ENCODE measurements at places on chromosomes 13 and 19.
A peak's percentile ranks its signal among the peaks of the same experiment; 100 is the strongest.

DNA sequence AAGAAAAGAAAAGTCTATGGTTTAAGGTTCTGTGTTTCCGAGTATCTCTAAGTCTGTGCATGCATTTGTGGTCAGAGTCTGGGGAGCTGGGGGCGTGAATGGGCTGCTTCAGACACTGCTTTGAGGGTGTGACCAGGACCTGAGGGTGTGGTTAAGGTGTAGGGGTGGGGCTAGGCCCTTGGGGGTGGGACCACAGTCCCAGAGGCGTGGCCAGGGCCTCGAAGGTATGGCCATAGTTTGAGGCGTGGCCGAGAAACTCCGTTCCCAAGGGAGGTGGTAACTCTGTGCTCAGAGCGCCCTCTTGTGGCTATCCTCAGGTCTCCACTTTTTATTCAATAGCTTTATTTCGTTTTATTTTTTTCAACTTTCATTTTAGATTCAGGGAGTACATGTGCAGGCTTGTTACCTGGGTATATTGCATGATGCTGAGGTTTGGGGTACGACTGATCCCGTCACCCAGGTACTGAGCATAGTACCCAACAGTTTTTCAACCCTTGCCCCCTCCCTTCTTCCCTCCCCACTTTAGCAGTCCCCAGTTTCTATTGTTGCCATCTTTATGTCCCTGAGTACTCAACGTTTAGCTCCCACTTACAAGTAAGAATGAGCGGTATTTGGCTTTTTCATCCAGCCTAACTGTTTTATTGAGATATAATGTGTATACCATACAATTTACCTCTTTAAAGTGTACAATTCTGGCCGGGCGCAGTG, 7.0 kb upstream of the CBLC start:
- DNase-seq: peak; percentile 72

DNA sequence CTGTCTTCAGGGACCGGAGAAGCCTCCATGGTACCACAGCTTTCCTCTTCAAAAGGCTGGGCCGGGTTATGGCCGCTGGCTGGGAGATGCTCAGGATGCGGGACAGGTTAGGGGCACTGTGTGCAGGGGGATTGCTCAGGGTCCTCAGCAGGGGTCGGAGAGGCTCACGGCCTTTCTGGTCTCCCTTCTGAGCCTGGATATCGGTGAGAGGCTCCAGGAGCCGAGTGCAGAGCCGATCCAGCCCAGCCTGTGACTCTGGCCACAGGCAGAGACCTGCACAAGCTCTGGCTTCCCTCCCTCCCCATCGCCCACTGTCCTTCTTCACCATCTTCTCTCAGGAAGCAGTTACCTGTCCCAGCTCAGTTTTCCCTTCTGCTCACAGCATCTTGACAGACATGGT, 306.0 kb downstream of the ZNF536 start:
- DNase-seq: no peak

DNA sequence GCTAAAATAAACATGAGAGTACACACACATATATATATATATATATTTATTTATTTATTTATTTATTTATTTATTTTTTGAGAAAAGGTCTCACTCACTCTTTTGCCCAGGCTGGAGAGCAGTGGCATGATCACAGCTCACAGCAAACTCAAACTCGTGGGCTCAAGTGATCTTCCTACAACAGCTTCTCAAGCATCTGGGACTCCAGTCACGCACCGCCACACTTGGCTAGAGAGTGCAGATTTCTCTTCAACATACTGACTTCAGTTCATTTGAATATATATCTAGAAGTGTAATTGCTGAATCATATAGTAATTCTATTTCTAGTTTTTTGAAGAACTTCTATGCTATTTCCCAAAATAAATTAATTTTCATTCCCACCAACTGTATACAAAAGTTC, 1711.8 kb downstream of the SLITRK5 start:
- DNase-seq: no peak

DNA sequence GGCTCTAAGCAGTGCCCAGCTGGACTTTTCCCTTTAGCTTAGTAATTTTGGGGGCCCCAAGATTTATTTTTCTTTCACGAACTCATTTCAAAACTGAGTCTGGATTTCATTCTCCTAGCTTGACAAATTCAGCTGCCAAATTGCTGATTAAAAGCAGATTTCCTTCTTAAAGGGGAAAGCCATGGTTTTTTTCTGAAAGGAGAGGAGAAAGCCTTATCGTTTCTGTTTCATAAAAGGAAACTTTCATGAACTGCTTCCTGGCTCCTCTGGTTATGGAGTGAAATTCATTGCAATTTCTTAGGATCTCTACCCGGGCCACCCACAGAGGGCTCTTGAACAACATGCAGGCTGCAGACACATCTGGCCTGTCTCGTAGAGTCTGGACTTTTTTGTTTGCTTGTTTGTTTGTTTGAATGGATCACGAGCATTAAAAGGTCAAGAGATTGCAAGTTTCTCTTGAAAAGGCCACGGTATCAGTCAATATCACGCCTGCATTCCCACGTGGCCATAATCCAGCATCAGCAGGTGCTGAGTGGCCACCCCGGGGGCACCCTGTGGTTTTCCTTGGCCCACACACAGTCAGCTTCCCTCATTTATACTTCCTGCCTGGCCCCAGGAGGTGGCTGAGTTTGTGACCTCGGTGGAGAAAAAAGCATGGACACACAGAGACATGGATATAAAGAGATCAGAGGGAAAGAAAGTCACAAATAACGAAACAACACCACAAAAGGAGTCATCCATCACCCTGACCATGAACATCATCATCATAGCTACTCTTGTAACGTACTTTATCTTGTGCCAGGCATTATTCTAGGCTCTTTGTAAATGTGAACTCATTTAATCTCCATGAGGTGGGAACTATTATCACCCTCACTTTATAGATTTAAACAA, 10.5 kb upstream of the KLK4 start:
- no peak for DNase-seq

DNA sequence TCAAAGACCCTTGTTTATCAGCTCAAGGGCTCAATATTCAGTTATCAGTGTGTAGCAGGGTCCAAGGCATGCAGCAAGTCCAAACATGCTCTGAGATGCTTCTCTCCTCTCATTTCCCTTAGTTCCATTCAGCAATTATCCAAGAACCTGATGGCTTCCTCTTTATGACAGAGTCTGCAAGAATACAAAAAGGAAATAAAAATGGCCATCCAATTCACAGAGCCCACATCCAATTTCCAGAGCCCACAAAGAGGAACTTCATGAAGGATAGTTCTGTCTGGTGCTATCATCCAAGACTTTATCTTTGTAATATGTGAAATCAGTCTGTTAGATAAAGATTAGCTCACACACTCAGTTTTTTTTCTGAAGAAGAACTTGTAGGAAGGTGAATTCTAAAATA, 217.2 kb downstream of the LACC1 start:
- DNase-seq: no peak

- DNase-seq: no peak
These were observed 14.1 kb downstream of the KLF2 start for GRCh38 chr19:16338470-16339360.

GRCh38 chr19:3499738-3500428, 591 bp downstream of the DOHH start:
- no peak for DNase-seq

GRCh38 chr13:20377720-20378119, 145.6 kb upstream of the GJB6 start:
- DNase-seq: no peak

- no peak for DNase-seq
These were observed 316.8 kb downstream of the ATP8A2 start for GRCh38 chr13:25688536-25688935.

GRCh38 chr13:51684076-51684475, 99.8 kb downstream of the WDFY2 start:
- peak; percentile 9 for DNase-seq

- DNase-seq: no peak
These were observed 17.9 kb upstream of the C2CD4C start for GRCh38 chr19:426725-427445.

GRCh38 chr13:28041031-28041461, 52.6 kb upstream of the URAD start:
- no peak for DNase-seq

- DNase-seq: no peak
These were observed 243.6 kb upstream of the CSNK1A1L start for GRCh38 chr13:37348916-37349643.

DNA sequence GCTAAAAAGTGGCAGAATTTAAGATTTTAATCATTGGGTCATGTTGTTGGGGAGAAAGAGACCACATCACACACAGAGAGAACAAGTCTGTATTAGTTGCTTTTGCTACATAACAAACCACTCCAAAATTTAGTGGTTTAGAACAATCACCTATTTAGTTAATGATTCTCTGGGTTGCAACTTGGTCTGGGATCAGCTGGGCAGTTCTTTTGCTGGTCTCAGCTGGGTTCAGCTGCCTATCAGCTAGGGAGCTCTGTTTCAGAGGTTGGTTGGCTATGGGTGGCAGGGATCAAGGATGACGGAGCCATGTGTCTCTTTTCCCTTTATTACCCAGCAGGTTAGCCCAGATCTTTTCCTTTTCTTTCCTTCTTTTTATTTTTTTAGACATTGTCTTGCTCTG, 8.9 kb downstream of the PINLYP start:
- no peak for DNase-seq

- DNase-seq: no peak
These were observed 324 bp downstream of the RUVBL2 start for GRCh38 chr19:48994035-48994386.

GRCh38 chr13:48303359-48304142, at the start of gene RB1:
RB1 (plus strand) TSS chr13:48303751; CDS start chr13:48303913, 162 bp downstream.
- peak; percentile 61 for DNase-seq

- no peak for DNase-seq
These were observed 98.4 kb downstream of the STK24 start for GRCh38 chr13:98478189-98479129.

- DNase-seq: no peak
These were observed 4.1 kb downstream of the SPRYD7 start for GRCh38 chr13:49932066-49932465.

DNA sequence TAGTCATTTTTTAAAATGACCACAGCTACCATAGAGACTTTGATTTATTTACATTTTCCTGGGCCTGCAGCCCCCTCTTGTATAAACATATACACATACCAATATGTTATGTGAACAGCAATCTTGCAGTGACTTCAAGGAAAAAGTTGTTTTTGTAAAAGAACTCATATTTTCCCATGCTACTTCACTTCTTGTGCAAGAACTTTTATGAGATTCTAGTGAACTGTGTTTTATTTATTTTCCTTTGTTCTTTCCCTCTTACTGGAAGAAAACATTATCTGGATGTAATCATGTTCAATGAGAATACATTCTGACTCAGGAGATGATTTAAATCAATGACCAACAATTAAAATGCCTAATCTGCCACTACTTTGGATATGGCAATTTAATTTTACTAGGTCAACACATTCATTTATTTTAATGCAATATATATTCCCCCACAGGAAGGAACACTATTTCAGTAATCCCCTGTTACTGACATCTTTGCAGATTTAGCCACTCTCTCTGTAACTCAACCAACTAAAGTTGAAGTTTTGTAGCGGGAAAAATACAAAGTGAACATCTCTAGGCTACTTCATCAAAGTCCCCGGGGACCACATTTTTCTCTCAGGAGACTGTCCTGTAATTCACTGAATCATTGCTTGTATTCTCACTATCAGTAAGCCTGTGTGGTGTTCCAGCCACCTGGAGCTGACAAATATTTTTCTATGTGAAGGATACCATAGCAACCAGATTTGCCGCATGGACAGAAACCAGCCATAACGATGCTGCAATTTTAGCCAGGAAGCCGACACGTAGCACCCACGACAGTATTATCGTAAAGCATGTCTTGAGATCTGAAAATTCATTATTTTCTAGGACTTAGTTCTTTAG, 90.5 kb downstream of the STARD13 start:
- no peak for DNase-seq

DNA sequence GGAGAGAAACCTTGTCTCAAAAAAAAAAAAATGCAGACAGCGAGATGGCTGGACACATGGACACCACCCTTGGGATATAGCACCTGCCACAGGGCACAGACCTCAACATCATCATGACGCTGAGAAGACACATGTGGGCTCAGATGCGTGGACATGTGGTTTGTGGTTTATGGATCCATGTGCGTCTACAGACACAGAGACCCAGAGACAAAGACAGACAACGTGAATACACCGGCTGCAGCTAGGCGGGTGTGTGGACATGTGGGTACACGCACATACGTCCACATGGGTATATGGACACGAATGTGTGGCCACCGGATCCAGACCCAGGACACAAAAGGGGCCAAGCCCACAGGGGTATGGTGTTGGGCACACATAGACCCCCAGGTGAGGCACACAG, 1.3 kb downstream of the TNFSF14 start:
- DNase-seq: no peak

DNA sequence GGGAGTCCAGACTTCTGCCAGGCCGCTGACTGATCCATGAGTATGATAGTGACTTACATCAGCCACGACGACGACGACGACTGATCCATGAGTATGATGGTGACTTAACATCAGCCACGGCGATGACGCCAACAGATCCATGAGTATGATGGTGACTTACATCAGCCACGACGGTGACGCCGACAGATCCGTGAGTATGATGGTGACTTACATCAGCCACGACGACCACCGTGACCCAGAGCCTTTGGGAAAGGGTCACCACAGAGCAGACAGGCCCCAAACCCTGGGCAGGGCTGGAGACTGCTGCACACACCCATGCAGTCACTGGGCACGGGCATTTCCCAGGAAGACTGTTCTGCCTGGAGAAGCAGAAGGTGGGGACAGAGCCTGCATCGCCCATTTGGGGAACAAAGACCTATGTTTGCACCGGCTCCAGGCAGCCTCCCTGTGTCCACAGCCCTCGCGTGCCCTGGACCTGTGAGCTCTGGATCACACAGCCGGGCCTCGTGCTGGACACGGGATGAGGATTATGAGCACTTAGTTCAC, 130.9 kb upstream of the SPACA7 start:
- DNase-seq: no peak

DNA sequence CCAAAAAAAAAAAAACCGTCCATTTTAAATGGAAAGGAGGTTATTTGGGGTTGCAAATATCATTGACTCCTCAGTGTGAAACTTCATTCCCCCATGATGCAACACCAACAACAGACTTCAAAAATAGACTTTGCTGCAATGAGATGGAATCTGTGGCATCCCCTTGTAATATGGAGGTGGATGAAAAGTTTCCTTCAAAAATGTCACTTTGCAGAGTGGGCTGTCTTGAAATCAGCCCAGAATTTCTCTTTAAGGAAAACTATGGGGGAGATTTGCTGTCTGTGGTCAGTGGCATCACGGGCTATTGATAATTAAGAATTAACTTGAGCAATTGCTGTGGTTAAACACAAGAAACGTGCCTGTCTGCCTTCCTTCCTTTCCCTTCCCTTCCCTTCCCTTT, 1.5 kb downstream of the GPR18 start:
- DNase-seq: no peak
